ENCODE measurements at places on chromosomes 2 and 18. TPM values are rescaled to one million over a fixed set of nuclear protein-coding genes. Genes with fewer than 3 reads are reported as not detected.

Gene CHAC2
- 2.1 TPM for total RNA-seq

DNA sequence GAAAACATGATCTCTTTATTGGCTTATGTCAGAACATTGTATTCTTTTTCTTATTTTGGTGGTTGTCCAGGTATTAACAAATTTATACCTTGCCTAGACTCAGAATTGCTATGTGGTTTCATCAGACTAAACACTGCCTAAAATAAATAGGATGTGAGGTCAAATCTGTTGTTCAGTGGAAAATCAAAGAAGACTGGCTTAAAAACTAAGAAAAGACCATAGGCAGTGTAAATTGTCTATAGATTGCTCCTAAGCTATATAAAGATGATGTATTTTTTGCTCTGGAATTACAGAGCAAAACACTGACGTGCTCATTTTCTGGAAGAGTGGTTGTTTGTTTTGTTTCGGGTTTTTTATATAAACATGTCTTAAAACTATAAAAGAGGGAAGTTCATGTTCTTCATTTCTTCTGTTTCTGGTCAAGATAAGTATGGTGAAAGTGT lies 266.0 kb downstream of the ALPK2 start:
- H3K27ac ChIP-seq: peak overlapping the region; percentile 70
- no peak overlapping the region for H3K4me3 ChIP-seq
- peaks cover 22% of the 10 kb centered on the region for H3K4me1 ChIP-seq
- no peaks in the 10 kb centered on the region for H3K27me3 ChIP-seq

GRCh38 chr2:70985283-70985688 lies 6.9 kb downstream of the ANKRD53 start:
- no peak overlapping the region for H3K27ac ChIP-seq
- peaks cover 9% of the 10 kb centered on the region for H3K4me1 ChIP-seq
- H3K27me3 ChIP-seq: no peaks in the 10 kb centered on the region
- H3K4me3 ChIP-seq: no peak overlapping the region

Gene RAB6C
- total RNA-seq: 0.42 TPM

DNA sequence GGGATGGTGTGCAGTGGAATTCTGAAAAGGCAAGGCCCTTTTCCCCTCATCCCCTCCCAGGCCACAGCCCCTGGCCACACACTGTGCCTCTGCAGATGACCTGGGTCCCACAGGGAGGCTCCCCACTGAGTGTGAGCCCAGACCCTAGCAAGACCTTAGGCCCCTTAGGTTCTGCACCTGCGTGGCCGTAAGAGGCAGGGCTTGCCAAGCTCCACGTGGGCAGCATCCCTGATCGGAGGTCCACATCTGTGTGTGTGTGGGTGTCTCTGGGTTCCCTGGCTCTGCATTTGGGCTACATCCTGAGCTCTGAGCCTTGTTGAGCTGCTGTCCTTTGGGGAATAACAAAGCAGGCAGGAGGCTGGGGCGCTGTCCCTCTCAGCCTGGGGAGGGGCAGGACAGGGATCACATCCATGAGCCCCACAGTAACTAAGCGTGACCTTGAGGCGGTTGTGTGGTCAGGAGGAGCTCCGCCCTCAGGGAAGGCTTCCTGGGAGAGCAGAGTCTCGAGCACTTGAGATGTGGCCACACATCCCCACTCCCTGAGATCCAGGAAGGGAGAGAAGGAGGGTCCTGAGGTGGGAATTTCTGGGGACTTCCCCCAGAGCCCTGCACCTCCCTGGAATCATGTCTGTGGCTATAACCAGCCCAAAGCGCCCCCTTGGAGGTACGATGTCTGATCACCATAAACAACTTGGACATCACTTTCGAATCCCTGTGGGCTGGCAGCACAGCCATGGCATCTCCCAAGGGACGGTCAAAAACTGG lies 84.8 kb downstream of the STPG4 start:
- peaks cover 84% of the 10 kb centered on the region for H3K4me1 ChIP-seq
- no peaks in the 10 kb centered on the region for H3K27me3 ChIP-seq
- DNase-seq: no peak

Gene NCKAP5
- total RNA-seq: 0.78 TPM

- H3K27me3 ChIP-seq: no peaks in the 10 kb centered on the region
- H3K36me3 ChIP-seq: no peaks in the 10 kb centered on the region
- H3K4me3 ChIP-seq: no peak overlapping the region
- no peaks in the 10 kb centered on the region for H3K4me1 ChIP-seq
These were observed 413.8 kb upstream of the LINC00305 start for GRCh38 chr18:64562651-64563050.

- H3K4me1 ChIP-seq: peaks cover 34% of the 10 kb centered on the region
- peak overlapping the region; percentile 99 for H3K27ac ChIP-seq
- H3K36me3 ChIP-seq: peaks cover 4% of the 10 kb centered on the region
- H3K4me3 ChIP-seq: peak overlapping the region; percentile 93
- DNase-seq: peak; percentile 96
- H3K27me3 ChIP-seq: no peaks in the 10 kb centered on the region
These were observed 540 bp upstream of the RAB10 start for GRCh38 chr2:26033270-26033817.

Data from esophagus muscularis mucosa (tissue), 4 donors.